ENCODE measurements at places on chromosomes 3 and 15. TPM values are rescaled to one million over a fixed set of nuclear protein-coding genes. Genes with fewer than 3 reads are reported as not detected.

- DNase-seq: no peak
Observed at GRCh38 chr3:115226844-115227445, 79.9 kb upstream of the ZBTB20 start.

The MASP1 gene
- not detected for total RNA-seq

DNA sequence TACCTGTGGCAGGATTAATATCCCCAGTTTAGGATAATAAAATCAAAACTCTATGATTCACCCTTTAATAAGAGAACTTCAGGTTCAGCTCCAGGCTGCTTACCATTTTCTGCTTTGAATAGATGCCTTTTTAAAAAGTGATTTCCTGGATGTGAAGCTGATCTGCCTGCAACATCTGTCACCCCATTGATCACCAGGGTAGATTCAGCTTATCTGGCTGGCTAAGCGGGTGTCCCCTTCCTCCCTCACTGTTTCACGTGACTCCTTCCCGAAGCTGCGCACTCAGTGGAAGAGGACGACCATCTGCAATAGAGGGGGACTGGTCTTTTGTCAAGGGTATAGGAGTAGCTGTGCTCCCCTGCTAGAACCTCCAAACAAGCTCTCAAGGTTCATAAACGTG, 128.1 kb downstream of the IL1RAP start:
- no peak for DNase-seq

DNA sequence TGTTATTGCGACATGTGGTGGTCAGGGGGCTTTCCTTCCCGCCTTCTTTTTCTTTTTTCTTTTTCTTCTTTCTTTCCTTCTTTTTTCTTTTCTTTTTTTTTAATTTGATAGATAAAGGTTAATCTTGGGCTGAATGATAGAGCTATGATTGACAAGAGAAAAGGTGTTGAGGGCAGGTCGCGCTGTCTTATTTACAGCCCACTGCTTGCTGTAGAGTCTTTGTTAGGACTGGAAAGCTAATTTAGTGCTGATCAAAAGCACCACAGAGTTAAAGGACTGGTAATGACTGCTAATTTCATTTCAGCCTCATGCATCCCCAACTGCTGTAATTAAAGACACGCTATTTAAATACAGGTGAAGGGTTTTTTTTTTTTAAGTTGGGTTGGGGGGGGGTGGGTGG, 10.6 kb upstream of the SOX2 start:
- no peak for DNase-seq

DNA sequence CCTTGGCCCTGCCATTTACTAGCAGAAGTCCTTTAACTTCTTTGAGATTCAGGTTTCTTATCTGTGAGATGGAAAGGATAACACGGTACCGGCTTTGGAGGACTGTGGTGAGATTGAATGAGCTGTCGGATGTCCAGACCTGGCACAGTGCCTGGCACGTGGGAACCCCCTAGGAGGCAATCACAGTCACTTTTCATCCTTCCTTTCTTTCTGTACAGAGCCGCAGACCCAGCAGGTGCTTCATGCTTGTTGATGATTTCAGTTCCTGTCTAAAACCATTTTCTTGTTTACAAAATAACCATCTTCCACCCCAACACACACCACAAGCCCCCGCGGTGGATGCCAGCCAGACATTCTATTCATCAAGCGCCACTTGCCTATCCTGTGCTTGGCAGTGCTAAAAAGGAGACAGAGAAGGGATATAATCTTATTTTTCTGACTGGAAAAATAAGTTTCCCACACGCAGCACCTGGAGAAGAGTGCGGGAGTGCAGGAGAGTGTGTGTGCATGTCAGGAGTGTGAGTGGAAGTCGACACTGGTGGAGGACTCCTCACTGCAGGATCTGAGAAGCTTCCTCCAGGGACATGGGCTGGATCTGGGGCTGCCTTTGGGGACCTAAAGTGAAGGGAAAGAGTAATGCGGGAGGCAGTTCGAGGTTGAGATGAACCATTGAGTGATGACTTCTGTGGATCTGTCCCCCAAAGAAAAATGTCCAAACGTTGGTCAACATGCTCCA, 85.7 kb downstream of the ST6GAL1 start:
- DNase-seq: peak; percentile 48

GRCh38 chr3:195543500-195544229, 540 bp upstream of the PPP1R2 start:
- DNase-seq: no peak

DNA sequence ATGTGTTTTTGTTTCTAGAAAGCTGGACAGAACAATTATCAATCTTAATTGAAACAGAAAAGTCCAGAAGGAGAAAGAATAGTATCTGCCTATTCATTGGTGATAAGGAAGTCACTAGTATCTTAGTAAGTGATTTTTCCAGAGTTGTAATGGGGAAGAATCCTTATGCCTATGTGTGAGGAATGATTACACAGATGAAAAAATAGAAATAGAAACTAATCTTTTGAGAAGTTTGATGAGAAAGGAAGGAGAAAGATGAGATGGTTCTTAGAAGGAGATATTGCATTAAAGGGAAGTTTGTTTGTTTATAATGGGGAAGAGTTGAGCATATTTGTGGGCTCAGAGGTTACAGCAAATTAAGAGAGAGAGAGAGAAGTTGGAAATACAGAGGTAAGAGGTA, 42.7 kb upstream of the CBLB start:
- no peak for DNase-seq

DNA sequence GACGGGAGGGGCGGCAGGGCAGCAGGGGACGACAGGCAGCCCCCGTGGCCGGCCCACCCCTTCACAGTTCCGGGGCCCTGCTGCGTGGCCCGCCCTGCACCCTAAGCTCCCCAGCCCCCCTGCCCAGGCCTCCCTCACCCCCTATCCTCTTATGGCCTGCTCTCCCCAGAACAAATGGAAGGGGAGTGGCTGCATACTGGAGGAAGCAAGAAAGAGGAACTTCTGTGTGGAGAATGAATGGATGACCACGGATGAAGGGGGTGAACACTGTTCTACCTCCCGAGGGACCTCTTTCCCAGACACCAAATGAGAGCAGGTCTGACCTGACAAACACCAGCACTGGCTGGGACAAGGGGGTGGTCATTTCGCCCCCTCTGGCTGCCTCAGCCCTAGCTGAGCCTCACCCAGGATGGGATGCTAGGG, 25.0 kb downstream of the SEC61A1 start:
- DNase-seq: no peak

DNA sequence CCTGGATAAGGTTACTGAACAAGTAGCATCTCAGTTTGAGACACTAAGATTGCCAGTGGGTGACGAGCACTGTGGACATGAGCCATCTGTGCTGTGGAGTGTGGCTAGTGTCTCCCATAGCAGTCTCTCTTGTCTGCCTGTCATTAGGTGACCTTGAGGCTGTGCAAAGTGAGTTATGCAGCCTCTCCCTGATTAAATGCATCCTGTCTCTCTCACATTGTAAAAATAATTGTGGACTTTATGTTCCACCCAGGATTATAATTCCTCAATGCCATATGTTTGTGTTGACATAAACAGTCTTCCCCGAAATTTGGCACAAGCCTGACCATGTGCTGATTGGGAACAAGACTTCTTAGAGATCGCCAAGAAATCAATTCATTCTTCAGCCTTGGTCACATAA, 168.9 kb downstream of the MYRIP start:
- no peak for DNase-seq

- peak; percentile 60 for DNase-seq
Observed at GRCh38 chr3:8301977-8302735, 199.5 kb upstream of the LMCD1 start.

- DNase-seq: peak; percentile 72
Observed at GRCh38 chr3:193982258-193982659, 153.7 kb upstream of the HES1 start.

The HRG gene
- total RNA-seq: not detected

GRCh38 chr3:31262201-31262600, 270.5 kb upstream of the STT3B start:
- DNase-seq: no peak

DNA sequence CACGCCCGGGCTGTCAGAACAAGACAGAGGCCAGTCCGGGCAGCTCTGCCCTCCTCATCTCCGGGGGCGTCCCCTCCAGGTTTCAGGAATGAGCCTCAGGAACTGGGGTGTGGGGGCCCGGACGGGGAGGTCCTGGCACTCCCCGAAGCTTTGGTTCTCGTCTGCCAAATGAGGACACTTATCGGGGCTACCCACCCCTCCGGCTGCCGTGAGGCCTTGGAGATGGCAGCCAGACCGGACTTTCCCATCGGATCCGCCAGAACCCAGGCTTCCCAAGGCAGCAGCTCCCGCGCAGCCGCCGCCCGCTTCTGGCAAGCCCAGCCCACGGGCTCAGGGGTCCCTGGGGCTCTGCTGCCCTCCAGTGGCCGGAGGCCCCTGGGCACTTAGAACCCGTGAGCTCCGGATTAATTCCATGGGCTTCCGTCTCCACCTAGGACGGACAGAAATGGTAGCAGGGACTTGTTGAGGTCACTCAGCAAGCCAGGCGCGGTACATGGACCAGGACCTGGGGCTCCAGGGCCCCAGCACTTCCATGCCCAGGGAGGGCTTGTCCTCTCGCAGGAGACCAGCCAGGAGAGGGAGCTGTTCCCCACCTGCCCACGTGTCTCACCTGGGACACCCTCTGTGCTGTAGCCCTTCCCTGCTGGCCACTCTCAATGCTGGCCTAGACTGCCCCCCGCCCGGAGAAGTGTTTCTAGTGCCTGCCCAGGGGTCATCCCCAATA, 89.4 kb downstream of the LINGO1 start:
- peak; percentile 83 for DNase-seq

GRCh38 chr15:40407330-40407990, 1.9 kb downstream of the IVD start:
- no peak for DNase-seq

Measured in HT1080 (cell line).